ENCODE measurements at places on chromosomes 11 and 22.

- no peak for DNase-seq
Measured at GRCh38 chr22:49159711-49160110, 668.0 kb downstream of the BRD1 start.

- no peak for DNase-seq
Measured at GRCh38 chr11:8867035-8867434, 44.0 kb upstream of the AKIP1 start.

DNA sequence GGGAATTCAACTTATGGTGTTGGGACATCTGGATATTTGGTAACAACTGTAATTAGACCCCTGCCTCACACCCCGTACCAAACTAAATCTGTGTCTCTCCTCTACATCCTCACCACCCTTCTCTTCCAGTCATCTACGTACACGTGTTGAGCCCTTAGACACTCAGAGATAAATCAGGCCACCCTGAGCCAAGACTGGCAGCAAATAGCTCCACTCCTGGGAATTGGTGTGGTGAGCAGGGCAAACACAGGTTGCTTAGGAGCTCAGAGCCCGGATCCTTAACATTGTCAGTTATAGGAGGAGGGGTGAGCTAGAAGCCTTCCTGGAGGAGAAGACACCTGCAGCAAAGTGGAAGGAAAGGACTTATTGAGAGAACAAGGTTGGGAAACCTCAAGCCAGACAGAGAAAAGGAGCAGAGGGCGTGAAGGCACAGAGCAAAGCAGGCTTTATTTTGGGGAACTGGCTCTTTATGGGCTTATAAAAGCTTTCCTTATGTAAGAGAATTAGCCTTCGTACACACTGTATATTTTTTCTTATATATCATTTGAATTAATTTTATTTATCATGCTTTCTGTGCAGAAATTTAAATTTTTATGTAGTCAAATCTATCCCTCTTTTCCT lies 36.9 kb upstream of the KLHL35 start:
- DNase-seq = no peak

GRCh38 chr22:17318817-17319216 lies 50.4 kb upstream of the CECR2 start:
- no peak for DNase-seq

DNA sequence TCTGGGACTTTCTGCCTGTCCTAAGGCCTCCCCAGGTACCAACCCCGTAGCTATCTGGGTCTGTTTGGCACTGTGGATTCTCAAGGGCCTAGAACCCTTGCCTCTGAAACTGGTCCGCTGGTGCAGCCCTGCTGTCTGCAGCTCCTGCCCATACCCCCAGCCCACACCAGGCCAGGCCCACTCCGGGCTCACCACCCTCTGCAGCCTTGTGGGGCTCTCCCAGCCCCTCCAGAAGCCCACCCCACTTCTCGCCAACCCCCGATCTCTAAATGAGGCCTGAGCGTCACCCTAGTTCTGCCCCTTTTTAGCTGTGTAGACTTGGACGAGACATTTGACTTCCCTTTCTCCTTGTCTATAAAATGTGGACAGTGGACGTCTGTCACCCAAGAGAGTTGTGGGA lies 4.7 kb downstream of the KLHDC7B start:
- DNase-seq = no peak

DNA sequence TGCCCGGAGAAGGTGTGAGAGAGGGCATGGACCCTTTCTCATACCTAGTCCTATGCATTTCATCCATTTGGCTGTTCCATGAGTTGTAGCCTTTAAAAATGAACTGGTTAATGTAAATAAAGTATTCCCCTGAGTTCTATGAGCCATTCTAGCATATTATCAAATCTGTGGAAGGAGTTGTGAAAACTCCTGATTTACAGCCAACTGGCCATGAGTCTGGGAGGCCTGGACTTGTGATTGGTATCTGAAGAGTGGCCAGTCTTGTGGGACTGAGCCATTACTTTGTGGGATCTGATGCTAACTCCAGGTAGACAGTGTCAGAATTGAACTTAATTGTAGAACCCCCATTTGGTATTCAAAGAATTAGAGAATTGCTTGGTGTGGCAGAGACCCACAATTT lies 48.4 kb downstream of the FAM118A start:
- DNase-seq = no peak

DNA sequence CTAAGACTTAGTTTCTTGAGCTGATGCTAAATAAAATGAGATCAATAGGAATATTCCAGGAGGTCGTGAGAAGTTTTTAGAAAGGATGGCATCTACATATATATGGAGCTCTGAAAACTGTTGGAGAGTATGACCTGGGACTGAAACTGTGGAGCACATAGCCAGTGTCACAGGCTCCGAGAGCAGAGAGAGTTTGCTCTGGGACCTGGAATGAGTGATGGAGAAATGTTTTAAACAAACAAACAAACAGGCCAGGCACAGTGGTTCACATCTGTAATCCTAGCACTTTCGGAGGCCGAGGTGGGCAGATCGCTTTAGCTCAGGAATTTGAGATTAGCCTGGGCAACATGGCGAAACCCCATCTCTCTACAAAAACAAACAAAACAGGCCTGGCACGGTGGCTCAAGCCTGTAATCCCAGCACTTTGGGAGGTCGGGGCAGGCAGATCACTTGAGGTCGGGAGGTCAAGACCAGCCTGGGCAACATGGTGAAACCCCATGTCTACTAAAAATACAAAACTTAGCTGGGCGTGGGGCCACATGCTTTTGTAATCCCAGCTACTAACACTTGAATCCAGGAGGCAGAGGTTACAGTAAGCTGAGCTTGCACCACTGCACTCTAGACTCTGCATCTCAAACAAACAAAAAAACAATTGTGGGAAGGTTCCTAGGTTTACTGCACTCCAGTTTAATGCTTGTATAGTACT lies 67.1 kb downstream of the SLC35F2 start:
- no peak for DNase-seq

DNA sequence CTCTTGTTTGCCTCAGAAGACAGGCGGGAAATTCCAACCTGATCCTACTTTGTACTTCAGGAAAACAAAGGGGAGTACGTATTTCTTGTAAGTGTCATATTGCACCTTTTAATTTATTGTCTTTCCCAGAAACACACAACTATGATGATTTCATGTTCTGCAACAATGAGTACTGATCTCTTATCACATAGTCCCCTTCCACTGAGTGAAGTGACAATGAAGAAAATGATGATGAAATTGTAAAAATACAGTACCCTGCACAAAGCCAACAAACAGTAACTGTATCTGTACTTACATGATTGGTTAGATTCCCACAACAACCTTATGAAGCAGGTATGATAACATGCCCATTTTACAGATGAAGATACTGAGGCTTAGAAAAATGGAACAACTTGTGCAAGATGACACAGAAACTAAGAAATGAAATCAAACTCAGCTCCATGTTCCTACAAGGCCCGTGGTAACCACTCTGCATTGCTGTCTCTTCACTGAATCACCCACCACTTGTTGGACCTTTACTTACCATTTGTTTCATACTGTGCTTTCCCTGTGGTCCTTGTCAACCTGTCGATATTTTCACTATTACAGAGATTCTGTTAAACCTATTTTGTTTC lies 37.5 kb downstream of the SLC1A2 start:
- DNase-seq = no peak

DNA sequence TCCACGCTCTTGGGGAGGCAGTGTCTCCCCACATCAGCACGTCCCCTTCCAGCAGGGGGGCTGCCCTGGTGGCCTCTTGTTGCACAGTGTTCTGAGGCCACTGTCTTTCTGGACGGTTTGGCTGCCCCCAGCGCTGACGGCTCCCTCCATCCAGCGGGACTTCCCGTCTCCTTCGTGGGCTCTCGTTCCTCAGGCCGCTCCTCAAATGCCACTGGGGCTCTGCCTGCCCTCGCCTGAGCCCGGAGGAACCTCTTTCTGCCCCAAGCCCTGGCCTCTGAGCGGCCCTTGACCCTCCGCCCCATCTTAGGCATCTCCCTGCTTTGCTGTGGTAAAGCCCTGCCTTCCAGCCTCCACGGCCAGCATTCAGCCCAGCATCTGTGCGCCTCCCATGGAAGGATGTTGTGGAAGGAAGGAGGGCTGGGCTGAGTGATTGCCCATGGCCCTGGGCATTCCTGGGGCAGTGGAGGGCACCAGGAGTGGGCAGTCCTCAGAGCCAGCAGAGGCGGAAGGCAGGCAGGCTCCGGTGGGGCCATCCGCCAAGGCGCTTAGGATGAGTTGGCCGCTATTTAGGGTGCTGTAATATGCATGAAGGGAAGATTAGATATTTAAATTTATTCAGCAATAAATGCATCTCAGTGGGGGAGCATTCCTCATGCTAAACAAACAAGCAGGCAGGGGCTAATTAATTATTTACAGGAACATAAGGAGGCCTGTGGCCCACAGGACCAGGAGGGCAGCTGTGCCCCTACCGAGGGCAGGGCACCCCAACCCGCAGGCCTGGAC lies 17.8 kb downstream of the OTUB1 start:
- DNase-seq = no peak

GRCh38 chr22:34070051-34070450 lies 149.8 kb upstream of the LARGE1 start:
- DNase-seq = no peak

GRCh38 chr11:47595029-47595428 lies 818 bp upstream of the C1QTNF4 start:
- no peak for DNase-seq

DNA sequence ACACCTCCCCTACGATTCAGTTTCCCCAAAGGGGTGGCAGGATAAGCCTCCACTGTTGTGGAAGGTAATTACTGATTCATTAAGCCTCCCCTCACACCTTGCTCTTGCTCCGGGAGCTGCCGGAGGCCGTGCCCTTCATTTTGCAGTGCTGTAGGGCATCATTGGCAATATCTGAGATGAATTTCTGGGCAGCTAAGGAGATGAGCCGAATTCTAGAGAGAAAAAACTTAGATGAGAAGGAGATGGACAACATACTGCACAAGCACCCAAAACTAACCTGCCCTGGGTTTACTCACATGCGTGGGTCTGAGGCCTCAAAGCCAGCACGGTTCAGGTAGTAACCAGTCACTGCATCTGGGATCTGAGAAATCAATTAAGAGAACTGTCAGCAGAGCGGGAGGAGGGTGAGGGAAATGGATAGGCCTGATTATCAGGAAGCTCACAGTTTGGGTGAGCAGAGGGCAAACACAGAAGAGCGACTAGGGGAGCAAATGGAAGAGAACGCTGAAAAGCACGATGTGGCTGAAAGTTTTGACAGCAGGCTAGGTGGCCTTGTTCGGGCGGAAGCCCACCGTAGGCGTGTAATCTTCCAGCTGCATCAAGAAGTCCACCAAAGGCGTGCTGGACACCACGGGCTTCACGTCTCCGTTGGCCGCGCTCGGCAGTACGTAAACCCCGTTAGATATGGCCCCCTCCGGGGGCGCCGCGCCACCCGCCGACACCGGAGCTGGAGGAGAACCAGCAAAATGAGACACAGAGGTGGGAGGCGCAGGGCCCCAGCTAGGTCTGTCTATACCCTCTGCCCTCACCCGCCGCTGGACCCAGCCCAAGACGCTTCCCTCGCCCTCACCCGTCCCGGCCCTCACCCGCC lies 689 bp downstream of the TAF10 start:
- no peak for DNase-seq

GRCh38 chr11:118310781-118311485 lies 6.4 kb downstream of the CD3E start:
- DNase-seq = no peak

DNA sequence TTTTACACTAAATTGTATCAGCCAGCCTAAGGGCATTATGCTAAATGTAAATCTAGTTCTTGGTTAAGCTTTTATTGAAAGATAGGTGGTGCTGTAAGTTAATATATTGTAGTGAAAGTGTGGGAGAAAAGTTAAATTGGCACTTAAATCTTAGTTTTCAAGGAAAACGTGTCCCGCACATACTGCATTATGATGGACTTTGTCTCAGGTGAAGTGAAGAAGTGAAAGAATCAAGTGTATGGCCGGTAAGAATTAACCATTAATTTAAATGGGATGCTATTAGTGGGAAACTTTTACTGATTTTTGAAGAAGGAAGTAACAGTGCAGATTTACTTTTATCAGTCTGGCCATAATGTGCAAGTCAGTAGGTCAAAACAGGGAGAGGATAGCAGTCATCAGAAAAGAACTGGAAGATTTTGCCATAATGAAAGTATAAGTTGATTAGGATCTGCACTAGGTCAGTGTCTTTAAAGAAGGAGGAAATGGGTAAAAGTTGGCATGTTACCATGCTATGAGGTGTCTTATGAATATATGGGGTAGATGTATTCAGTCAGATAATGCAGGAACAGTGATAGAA lies 81.6 kb downstream of the PDHX start:
- peak; percentile 49 for DNase-seq

- DNase-seq = peak; percentile 87
Measured at GRCh38 chr11:82858556-82859091, 41.6 kb downstream of the PRCP start.

DNA sequence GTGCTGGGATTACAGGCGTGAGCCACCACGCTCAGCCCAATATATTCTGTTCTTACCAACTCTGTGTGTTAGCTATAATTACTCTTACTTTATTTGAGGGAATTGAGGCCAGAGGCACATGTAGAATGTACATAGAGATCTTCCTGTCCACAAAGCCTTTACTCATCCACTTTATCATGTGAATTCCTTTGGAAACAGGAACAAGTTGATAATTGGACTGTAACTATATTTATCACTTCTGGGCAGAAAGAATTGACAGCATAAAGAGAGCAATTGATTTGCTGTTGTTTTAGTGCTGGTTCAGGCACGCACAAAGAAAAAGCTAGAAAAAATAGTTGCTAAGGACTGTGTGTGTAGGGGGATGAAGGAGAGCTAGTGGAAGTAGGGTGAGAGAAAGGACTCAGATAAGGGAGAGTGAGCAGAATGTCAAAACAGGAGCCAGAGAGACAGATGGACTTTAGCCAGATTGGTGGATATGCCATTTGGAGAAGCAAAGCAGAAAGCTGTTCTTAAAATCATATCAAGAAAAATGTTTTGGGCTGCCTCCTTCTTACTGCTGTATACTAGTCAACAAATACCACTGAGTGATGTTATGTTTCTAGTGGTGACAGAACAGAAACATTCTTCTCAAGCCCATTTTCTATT lies 929.8 kb upstream of the CNTN5 start:
- no peak for DNase-seq

DNA sequence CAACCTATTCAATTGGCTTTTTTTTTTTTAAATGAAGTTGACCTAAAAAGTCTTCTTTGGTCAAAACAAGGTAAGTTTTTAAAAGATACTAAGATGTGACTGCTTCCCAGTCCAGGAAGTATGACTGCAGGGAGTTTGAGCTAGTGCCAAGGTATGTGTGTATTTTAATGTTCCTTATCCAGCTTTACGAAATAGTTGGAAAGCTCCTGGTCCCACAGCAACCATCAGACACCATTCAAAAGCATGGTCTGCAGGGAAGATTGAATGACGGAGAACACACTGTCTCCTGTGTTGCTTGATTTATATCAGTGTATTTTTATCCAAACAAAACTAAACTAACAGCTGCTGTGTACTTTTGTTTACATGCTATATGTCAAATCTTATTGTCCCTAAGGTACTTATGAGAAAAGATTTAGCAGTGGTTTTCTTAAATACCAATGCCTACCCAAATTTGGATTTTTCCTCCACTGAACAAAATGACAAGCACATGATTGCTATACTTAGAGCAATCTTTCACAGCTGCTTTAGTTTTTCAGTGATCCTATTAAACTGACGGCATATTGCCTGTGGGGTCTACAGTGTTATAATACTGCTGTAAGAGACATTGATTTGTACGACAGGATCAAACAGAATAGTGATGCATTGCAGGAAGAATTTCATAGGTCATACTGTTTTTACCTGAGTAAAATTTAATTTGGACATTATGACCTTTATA lies 122.9 kb downstream of the DCDC1 start:
- DNase-seq = no peak

GRCh38 chr11:35682230-35683173 lies 19.9 kb downstream of the TRIM44 start:
- DNase-seq = no peak

- DNase-seq = no peak
Measured at GRCh38 chr11:32839308-32839707, 9.6 kb downstream of the PRRG4 start.

Measured in HS-5 (cell line).